Forelimb muscle (tissue), 1 donor: ENCODE measurements at places on chromosomes 7 and 10. TPM values are rescaled to one million over a fixed set of nuclear protein-coding genes. Genes with fewer than 3 reads are reported as not detected.

DNA sequence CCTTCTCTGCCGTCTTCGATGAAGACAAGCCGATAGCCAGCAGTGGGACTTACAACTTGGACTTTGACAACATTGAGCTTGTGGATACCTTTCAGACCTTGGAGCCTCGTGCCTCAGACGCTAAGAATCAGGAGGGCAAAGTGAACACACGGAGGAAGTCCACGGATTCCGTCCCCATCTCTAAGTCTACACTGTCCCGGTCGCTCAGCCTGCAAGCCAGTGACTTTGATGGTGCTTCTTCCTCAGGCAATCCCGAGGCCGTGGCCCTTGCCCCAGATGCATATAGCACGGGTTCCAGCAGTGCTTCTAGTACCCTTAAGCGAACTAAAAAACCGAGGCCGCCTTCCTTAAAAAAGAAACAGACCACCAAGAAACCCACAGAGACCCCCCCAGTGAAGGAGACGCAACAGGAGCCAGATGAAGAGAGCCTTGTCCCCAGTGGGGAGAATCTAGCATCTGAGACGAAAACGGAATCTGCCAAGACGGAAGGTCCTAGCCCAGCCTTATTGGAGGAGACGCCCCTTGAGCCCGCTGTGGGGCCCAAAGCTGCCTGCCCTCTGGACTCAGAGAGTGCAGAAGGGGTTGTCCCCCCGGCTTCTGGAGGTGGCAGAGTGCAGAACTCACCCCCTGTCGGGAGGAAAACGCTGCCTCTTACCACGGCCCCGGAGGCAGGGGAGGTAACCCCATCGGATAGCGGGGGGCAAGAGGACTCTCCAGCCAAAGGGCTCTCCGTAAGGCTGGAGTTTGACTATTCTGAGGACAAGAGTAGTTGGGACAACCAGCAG, 60.4 kb upstream of the BTBD16 start:
- no peak for DNase-seq

DNA sequence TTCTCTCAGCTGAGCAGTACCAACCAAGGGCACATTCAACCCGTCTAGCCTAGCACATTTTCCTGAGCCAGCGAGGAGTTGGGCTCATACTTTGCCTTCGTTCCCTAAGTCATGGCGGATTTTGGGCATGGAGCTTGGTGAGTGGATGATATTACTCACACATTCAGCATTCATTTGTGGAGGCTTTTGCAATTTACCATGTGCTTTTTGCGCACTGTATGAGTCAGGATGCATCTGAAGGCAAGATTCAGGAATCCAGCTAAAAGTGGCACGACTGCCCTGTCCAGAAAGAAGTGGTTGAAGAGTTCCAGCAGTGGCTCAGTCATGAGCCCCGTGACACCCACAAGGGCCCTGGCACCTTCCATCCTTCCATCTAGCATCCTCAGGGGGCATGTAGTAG, 24.2 kb upstream of the MGMT start:
- no peak for DNase-seq

- no peak for DNase-seq
Observed at GRCh38 chr10:4121502-4122380, 336.7 kb upstream of the KLF6 start.

NPSR1 gene
- 0.38 TPM for polyA plus RNA-seq
